ENCODE measurements at places on chromosomes 6 and 20.

GRCh38 chr20:56595746-56596475 lies 33.2 kb upstream of the TFAP2C start:
- peak; percentile 38 for DNase-seq

- no peak for DNase-seq
Observed at GRCh38 chr20:57649617-57650015, 29.4 kb upstream of the ZBP1 start.

DNA sequence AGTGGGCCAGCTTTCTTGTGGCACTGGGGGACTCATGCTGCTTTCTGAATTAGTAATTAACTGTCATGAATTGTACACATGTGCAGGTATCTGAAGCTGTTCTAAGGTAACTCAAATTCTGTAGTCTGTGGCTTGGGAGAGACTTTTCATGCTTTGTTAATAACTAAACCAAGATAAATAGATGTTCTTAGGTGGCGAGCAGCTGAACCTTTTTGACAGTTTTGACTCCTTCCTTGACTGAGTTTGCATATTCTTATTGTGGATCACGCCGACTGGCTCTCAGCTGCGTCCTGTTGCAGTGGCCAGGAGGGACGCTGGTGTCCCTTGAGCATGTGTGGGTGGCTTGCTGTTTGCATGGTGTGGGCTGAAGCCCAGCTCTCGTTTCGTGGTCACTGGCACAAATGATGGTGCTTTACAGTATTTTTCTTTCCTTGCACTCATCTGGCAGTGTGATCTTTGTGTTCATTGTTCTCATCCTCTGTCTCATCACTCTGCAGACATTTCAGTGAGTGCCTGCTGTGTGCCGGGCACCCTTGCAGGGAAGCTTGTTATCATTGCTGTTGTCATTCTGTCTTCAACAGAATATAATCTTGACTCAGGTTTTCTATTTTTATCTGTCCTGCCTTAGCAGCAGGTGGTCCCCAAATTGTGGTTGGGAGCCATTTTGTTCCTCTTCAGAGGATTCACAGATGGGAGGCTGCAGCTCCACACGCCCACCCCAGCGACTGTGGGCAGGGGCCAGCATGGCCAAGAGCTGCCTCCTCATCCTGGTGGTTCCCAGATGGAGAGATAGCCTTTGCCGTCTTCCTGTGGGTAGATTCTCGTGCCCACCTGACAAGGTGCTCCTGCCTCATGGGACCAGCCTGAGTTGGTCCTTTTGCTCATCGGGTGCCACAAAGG lies 39.6 kb downstream of the DUSP22 start:
- DNase-seq: no peak

GRCh38 chr20:20211274-20211987 lies 156.5 kb upstream of the INSM1 start:
- DNase-seq: no peak

GRCh38 chr20:13271098-13271497 lies 50.0 kb downstream of the ISM1 start:
- DNase-seq: no peak

GRCh38 chr6:15685619-15686018 lies 22.8 kb upstream of the DTNBP1 start:
- DNase-seq: no peak

GRCh38 chr6:49801525-49801924 lies 14.4 kb upstream of the PGK2 start:
- DNase-seq: no peak

DNA sequence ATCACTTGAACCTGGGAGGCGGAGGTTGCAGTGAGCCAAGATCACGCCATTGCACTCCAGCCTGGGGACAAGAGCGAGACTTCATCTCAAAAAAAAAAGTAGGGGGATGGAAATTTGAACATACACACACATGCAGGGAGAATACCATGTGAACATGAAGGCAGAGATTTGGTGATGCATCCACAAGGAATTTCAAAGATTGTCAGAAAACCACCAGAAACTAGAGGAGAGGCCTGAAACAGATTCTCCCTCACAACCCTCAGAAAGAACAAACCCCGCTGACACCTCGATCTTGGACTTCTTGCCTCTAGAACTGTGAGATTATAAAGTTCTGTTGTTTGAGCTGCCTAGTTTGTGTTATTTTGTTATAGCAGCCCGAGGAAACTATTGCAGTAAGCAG lies 125.5 kb downstream of the GPX5 start:
- no peak for DNase-seq

DNA sequence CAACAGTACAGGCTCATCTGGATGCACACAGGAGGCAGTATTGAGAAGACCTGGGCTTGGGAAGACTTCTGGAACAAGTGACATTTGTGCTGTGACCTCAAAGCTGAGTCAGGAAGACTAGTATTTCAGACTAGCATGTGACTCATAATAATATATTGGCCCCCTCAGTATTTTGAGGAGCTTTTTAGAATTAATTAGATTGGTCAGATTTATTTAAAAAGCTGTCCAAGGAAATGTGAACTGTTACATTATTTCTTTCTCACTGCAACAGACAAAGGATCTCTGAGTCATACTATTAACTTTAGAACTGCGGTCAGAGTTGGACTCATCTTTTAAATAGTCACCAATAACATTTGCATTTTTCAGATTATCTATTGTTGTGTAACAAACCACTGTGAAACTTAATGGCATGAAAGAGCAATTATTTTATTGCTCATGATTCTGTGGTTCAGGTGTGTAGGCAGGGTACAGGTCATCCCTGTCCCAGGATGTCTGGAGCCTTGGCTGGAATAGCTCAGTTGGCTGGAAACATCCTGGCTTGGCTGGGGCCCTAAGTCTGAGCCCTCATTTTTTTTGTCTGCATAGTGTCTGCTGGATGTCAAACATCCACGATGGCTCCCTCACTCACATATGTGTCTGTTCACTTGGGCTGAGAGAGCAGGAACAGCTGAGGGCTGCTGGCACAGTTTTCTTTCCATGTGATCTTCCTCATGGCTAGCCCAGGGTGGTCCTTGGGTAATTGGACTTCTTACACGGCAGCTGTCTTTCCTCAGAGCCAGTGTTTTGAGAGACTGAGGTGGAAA lies 46.9 kb downstream of the MAP3K4 start:
- no peak for DNase-seq

DNA sequence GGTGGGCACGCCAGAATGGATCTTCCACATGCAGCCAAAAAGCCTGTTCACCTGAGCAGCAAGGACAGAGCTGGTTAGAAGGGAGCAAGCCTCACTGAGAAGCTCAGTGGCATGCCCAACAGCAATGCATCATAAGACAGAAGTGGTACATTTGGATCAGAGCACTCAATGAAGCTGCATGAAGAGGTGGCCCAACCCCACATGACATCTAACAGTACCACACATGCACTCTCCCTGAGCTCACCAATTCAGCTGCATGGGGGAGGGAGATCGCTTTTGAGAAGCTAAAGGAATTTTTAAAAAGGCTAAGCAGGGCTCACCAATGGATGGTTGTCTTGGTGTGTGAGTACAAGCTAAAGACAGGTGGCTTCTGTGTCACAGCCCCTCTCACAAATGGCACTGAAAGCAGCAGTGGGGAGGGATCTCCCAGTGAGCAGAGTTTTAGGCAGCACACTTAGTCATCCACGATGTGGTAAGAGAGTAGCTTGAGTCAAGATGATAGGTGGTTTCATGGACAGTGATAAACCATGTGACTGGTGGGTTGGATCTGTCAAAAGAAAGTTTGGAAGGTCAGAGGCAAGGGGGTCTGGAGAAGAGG lies 166.6 kb upstream of the TAB2 start:
- DNase-seq: no peak

DNA sequence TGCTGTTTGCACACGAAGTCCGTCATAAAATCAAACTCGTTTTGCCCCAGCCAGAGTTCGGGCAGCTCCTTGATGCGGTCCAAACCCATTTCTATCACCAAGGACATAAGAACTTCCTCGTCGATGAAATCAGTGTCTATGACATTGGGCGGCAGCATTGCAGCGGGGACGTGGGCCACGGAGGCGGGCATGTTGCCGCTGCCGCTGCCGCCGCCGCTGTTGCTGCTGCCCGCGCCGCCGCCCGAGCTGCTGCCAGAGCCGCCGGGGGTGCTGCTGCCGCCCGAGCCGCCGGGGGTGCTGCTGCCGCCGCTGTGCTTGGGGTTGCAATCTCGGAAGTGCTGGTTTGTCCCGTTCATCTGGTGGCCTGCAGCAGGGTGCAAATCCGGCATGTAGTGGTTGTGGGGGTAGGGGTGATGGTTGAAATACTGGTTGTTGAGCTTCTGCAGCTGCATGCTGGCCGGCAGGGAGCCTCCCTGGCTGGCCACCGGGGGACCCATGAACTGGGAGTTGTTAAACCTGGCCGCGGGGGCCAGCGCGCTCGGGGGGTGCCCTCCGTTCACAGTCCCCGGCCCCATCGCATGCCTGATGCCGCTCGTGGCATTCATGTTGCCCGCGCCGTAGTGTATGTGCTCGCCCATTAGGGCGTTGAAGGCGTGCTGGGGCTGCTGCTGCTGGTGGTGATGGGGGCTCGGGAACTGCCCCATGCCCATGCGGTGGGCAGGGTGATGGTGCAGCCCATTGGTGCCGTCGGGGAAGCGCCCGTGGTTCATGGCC lies 1.1 kb downstream of the CITED2 start:
- DNase-seq: no peak

DNA sequence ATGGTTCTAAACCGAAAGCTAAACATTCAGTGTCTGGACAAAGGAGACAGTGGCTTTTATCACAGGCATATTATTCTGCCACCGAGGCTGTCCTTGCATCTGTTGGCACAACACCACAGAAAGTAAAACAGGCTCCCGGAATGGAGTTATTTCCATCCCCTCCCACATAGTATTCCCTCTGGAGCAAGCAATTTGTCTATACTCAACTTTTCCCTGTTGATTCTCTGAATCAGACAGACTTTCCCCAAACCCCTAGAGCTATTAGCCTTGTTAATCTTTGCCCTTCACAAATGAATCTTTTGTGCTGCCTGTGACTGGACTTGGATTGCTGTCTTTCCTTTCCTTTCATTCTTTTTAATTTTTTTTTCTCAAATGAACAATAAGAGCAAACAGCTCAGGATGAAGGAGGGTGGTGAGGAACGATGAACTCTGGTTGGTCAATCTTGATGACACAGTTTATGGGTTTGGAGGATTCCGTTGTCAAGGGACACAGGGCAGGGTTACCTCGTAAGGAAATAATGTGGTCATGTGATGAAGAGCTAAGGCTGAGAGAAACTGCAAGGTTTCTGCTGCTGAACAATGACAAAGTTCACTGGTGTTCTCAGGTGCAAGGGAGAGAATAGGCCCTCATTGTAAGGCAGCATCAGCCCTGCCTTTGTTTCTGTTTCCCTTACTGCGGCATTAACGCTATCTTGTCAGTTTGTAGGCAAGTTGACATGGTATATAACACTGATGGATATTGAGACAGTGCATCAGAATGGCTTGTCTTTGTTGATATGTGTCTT lies 275.0 kb upstream of the BMP2 start:
- DNase-seq: no peak

- no peak for DNase-seq
Observed at GRCh38 chr6:85344996-85345395, 104.9 kb upstream of the NT5E start.

DNA sequence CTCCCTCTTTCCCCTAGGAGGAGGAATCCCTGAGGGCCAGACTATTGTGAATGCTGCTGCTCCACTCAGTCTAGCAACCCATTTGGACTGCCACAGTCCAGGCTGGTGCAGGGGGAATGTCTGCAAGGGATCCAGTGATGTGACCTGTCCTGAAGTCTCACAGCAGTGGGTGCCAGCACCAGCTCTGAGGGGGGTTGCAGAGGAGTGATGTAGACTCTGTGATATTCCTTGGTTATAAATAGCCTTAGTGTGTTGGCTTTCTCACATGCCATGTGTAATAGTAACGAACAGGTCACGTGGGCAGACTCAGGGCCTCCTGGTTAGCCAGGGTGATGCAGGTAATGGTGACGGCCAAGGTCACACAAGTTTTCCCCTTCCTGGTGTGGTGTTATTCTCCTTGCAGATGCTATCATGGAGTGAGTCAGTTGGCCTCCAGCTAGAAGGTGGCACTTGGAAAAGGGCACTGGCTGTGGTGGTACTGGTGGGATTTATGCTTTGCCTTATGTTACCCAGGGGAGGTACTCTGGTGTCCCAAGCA lies 404.4 kb downstream of the UTRN start:
- DNase-seq: no peak

- DNase-seq: no peak
Observed at GRCh38 chr6:68760941-68761676, 126.0 kb downstream of the ADGRB3 start.

DNA sequence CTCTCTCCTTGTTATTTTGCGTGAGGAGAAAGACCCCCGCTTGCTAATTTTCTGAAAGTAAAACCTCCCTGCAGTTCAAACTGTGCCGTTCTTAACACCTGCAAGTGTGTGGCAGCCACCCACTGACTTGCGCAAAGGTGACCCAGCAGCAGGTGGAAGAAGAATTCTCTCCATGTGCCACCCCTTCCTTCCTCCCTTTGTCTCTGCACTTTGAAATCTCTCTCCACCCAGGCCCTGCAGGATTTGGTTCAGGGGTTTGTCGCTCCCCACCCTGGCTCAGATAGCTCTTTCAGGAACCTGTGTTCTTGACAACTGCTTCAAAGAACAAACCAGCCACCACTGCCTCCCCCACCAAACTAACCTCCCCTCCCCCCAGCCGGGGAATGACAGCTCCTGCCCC lies 41.4 kb downstream of the ZNF831 start:
- no peak for DNase-seq

DNA sequence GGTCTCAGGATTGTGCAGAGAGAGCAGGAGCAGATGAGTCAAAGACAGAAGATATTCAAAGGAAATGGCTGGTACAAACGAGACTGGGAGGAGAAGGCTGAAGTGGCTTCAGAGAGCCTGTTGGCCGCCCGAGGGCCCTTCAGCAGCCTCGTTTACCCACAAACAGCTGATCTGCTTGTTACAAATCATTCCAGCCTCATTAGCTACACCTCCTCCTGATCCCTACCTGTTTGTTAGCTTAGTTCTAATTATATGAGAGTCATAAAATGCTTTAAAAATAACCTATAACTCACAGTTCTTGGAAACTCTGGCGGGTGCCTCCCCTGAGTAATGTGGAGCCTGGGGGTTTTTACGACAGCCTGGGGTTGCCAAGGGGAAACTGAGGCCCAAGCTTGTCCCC lies 12.6 kb downstream of the GLP1R start:
- no peak for DNase-seq

GRCh38 chr6:163866192-163866591 lies 451.7 kb downstream of the QKI start:
- no peak for DNase-seq

GRCh38 chr6:134724771-134725340 lies 225.0 kb downstream of the ALDH8A1 start:
- DNase-seq: no peak

DNA sequence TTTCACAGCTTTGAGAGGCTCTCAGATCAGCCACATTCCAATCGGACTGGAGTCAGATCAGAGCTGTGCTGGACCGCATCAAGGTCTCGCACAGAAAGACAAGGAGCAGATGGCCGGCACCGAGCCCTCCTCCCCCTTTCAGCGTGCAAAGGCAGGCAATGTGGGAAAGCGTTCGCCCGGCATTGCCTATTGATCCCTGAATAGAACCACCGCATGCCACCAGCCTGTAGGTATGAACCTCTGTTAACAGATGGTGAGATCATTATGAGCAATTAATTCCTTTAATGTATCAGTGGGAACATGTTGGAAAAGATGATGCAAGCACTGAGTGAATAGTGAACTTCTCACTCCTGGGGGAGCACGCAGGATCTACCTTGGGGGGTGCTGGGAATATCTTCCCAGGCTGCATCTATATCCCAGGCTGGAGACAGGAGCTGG lies 117.5 kb upstream of the ID4 start:
- DNase-seq: peak; percentile 41

Data from iPS-NIHi11 (cell line).